AML-193 (cell line): ENCODE measurements at places on chromosomes 13 and 19.

DNA sequence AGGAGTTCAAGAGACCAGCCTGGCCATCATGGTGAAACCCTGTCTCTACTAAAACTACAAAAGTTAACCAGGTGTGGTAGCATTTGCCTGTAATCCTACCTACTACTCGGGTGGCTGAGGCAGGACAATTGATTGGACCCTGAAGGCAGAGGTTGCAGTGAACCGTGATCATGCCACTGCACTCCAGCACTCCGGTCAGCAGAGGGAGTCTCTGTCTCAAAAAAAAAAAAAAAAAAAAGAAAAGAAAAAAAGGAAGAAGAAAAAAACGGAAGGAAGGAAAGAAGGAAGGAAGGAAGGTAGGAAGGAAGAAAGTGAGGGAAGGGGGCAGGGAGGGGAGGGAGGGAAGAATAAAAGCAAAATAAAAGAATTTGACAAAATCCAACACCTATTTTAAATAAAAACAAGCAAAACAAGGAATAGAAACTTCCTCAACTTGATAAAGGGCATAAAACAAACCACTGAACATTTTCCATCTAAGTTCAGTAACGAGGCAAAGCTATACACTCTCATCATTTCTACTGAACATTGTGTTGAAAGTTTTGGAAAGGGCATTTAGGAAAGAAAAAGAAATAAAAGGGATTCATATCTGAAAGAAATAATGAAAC lies 411.6 kb upstream of the SLITRK5 start:
- no peak for DNase-seq

DNA sequence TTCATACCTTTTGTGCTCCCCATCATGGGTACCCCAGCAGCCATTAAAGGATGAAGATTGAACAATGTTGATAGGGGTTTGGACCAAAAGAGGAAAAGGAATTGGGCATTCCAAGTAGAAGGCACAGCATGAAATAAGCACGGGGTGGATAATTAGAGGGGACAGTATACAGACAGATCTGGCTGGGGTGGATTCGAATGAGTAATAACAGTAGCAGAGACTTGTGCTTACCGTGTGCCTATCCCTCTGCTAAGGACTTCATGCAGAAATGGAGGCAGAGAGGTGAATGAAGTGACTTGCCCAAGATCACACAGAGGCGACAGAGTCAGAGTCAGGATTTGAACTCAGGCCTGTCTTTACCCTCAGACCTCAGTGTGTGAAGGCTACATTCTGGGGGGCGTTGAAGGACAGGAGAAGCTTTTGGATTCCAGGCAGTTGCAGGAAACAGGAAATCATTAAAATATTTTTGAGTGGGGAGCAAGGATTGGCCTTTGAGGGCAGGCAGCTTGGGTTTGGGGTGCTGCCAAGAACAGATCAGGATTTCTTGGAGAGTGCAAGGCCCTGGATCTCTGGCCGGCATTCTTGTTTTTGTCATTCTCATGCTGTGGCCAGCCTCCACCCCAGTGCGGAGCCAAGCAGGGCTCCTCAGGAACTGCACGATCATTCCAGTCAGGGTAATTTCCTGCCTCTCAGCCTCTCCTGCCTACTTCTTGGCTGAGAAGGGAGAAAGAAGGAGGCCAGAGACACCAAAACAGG lies 18.7 kb downstream of the PAF1 start:
- DNase-seq: no peak

DNA sequence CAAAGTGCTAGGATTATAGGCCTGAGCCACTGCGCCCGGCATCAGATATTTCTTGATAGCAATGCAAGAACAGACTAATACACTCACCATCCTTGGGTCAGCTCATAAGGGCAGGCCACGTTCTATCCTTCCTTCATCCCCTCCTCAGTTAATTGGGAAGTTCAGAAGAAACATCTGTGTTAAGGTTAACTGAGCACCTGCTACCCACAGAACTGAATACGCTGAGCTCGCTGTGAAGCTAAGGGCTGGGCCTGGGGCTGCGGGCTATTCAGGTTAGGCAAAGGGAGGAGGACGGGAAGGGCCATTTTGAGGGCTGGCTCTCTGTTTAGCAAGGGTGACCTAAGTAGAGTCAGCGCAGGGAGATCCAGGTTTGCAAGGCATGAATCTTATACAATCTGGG lies 43.0 kb upstream of the UQCRFS1 start:
- no peak for DNase-seq

DNA sequence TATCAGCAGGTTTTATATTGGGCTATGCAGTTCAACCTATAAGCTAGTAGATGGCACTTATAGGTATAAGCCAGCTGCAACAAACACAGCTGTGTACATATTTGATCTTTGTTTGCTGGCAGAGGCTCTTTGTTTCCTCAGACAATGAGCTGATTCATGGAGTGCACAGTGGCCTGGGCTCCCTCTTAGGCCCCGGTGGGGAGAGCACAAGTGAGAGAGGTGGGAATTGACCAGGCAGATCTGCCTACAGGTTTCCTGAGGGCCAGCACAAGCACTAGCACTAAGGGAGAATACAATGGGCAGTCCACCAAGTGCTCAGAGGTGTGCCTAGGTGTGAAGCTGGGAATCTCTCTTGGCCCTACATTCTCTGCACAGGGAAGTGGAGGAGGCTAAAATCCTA lies 1390.7 kb downstream of the SLITRK5 start:
- no peak for DNase-seq
